Stimulated activated naive CD8-positive, alpha-beta T cell treated with anti-CD3 and anti-CD28 coated beads, Interleukin-15, Interleukin-2, amounts not matched to agents 100 U/mL and 50 U/mL, for 24 hours (primary cell): ENCODE measurements at places on chromosomes 1 and 21.

- no peak for DNase-seq
These were observed 26.8 kb downstream of the SESN2 start for GRCh38 chr1:28286111-28286510.

DNA sequence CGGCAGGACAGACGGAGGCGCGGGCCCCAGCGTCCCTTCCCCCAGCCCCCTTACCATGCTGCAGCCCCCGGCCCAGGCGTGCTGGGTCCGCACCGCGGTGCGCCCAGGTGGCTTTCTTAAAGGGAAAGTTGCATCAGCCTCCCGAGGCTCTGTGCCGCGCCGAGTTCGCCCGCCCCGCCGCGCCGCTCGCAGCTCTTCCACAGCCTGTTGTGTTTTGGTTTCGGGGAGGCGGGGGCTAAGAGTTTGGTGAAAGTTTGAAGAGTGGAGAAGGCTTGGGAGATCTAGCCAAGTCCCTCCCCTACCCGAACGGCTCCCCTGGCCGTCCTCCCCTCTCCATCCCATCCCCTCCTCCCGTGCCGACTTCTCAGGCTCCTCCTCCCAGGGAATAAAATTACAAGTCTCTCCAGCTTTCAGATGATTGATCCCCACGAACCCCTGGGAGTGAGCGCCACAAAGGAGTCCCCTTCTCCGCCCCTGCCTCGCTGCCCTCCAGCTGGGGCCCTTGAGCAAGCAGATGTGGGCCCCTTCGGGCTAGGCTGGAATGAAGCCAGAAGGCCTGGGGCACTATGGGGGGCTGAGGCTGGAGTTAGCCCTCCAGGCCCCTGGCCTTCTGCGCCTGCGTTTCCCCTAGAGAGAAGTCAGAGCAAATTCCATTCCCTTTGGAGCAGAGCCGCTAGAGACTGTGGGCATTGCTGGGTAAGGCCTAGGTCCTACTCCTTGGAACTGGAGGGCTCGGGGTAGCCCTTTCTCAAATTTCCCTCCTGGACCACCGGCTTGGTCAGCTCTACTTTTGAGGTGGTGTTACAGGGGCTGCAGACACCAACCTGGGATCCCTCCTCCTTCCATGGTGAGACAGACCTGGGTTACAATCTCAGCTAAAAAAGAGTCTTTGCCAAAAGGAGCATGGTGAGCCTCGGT, at the start of gene SLC6A9:
Gene SLC6A9, minus strand, starts transcription at position 211 of the 918 bp plus-strand sequence. CDS start 7,185 bp downstream, outside the sequence.
- peak; percentile 51 for DNase-seq

DNA sequence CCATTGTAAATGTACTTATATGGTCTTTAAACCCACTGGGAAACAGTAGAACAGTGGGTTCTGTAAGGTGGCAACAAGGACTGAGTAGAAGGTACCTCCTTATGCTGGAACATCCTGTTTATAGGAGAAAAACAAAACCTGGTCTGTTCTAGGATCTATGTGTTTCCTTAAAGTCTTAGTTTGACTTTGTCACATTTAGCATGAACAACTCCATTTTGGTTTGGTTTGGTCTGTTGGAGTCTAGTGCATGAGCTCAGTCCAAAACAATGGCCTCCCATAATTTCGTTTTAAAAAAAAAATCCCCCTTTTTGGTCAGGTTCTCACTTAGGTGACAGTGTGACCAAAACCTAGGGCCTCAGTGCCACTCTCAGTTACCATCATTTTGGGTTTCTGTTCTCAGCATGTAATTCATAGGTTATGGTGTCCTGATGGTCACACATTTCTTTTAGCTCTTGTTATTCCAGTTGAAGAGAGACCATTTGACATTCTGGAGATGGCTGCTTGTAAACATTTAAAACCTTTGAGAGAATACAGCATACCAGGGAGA, 66.4 kb upstream of the IL12RB2 start:
- no peak for DNase-seq

DNA sequence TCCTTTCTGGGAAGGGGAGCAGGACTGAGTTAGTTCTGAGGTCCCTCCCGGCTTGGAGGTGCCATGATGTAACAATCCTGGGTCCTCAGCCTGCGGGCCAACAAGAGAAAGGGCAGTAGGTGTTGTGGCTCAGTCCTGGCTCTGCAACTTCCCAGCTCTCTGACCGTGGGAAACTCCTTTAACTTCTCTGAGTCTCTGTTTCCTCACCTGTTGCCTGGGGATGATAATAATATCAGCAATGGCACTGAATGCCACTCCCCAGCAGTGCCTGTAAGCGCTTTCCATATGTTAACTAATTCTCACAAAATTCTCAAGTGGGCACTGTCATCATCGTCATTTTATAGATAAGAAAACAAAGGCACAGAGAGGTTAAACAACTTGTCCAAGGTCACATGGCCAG, 2.3 kb downstream of the PADI3 start:
- no peak for DNase-seq

DNA sequence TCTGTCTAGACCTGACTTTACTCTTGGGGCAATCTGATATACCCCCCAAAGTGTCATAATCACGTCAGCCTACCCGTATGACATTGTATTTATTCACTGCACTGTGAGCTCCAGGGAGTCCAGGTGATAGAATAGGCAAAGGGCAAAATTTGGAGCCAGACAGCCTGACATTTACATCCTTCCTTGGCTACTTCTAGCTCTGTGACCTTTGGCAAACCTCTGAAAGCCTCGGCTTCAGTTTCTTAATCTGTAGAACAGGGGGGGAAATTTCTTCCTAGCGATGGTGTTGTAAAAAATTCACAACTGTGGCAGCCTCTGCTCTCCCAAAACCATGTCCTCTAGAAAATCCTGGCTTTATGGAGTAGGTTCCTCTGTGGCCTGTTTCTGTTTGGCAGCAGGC, 240.9 kb downstream of the KIF26B start:
- DNase-seq, result no peak

DNA sequence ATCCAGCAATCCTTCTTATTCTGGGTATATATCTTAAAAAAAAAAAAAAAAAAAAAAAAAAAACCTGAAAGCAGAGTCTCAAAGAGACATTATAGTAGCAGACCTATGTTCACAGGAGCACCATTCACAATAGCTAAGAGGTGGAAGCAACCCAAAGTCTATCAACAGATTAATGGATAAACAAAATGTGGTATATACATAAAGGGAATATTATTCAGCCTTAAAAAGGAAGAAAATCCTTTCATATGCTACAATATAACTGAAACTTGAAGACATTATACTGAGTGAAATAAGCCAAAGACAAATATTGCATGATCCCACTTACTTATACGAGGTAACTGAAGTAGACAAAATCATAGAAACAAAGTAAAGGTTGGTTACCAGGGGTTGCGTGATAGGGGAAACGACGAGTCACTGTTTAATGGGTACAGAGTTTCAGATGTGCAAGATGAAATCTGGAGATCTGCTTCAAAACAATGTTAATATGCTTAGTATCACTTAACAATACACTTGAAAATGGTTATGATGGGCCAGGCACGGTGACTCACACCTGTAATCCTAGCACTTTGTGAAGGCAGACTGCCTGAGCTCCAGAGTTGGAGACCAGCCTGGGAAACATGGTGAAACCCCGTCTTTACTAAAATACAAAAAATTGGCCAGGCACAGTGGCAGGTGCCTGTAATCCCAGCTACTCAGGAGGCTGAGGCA, 29.5 kb downstream of the PIK3R3 start:
- DNase-seq, result no peak

GRCh38 chr1:50265790-50266314, 157.1 kb downstream of the ELAVL4 start:
- DNase-seq, result no peak

- no peak for DNase-seq
These were observed 640.7 kb downstream of the ADGRL2 start for GRCh38 chr1:82441402-82441801.

DNA sequence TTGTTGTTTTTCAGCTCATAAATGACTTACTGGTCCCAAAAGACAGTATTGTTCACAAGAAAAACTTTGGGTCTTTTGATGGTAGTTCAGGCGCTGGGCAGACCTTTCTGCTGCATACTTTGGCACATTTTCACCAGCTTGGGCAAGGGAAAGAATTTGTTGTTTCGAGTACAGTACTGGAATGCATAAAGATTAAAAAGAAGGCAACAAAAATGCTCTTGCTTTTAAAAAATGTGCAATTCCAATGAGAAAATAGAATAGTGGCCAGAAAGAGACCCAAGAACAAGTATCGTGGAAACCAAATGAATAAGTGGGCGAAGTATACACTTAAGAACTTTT, 56.0 kb downstream of the CLIC6 start:
- no peak for DNase-seq

DNA sequence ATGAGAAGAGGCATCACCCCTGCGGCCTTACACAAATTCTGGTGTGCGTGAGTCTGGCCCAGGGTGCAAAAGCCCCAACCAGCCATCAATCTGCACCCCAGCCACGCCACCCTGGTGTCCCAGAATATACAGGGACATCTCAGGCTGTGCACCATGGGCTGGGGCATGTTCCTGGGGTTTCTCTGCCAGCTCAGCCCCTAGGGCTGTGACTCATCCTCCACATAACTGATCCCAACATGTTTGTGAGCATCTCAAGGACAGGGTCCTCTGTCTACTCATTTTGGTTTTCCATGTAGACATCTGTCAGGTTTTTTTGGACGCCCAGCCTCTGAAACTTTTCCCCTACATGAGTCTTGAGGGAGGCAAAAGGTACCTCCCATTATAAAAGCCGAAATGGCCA, 511 bp downstream of the ZNF683 start:
- peak; percentile 28 for DNase-seq

DNA sequence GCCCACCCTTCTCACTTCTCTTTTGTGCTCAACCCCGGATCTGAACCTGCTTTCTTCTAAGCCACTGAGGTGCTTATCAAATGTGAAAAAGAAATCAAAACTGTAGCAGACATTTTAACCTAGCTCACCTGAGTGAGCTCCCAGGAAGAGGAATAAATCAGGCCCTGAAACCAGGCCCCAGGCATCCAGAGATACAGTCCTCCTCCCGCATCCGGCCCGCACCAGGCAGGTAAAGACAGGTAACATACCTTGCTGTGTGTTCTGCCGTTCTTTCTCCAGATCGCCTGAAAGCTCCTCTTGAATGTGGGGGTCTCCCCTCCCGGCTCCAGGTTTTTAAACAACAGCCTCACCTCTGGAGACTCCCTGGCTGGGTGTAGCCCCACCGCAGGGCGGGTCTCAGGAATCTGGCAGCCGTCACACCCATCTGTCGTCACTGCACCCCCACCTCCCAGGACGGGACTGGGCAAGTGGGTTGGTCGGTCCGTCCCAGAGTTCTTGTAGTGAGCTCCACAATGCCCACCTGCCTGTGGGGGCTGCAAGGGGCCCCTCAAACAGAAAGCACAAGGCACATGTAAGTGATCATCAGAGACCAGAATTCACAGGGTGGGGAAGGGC, at the start of gene LAMB3:
Gene LAMB3, minus strand, starts transcription at position 305 of the 615 bp plus-strand sequence. CDS start 1,481 bp downstream, outside the sequence.
- no peak for DNase-seq

GRCh38 chr1:40076895-40077312, 20.1 kb downstream of the PPT1 start:
- DNase-seq, result no peak

DNA sequence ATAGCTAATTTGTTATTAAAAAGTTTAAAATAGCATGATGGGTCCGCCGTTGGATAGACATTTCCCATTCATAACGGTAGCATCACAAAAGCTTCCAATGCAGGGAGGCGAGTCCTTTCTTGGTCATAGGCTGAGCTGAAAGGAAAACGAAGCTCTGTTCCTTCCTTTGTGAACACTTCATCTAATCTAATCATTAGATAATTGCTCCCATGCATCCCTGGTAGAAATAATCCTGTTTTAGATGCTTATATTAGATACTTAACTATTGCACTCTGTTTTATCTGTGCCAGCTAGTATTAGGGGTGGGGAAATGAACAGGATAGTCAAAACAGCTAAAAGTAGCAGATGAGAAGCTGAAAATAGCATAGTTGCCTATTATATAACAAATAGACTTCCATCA, 215.0 kb downstream of the SLC35F3 start:
- no peak for DNase-seq

GRCh38 chr1:31196685-31197084, 43.0 kb downstream of the NKAIN1 start:
- no peak for DNase-seq

GRCh38 chr1:246338546-246338945, 168.5 kb downstream of the SMYD3 start:
- no peak for DNase-seq

GRCh38 chr1:4971666-4972065, 317.3 kb downstream of the AJAP1 start:
- DNase-seq, result no peak

- no peak for DNase-seq
These were observed 183.6 kb upstream of the KIAA0040 start for GRCh38 chr1:175376194-175376593.

GRCh38 chr1:27861436-27861835, 10.9 kb upstream of the THEMIS2 start:
- no peak for DNase-seq

GRCh38 chr21:24785033-24785432, 822.2 kb downstream of the MRPL39 start:
- no peak for DNase-seq

DNA sequence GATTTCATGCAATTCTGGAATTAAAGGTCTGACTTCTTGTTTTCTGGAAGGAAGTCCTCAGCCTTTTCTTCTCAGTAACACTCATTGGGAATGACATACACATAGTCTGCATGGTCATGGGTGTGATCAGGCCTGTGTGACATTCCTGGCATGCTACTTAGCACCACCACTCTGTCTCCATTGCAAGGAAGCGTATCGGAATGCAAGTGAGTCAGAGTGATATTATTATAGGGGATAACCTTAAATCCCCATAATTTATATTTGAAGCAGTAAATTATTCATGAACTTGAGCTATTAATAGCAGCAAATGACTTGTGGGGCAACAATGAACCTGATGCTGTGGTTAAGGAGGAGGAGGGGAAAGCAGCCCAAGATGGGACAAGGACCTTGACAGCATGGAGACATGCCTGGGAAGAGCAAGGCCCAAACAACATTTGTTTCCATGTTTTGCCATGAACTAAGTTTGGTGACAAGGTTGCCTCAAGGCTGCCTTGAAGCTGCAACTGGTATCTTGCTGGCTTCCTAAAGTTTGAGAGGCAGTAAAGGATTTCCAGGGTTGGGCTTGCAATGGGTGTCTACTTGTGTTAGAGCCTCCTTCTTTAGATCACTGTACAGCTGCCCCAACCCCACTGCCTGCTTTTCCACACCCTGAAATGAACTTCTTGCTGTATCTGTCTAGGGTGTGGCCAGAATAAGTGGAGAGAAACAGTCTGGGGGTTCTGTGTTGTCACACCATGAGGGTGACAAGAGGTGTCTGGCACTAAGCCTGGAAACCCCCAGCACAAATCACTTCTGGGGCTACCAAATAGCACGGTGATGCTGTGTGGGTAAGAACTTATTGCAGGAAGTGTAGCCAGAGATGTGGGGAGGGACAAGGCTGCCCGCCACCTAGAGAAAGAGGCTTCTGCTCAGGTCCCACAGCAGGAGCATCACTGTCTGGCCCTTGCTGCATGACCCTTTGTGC, 4.6 kb downstream of the MAB21L3 start:
- no peak for DNase-seq

- DNase-seq, result no peak
These were observed 14.1 kb upstream of the KIAA0040 start for GRCh38 chr1:175206687-175207086.

DNA sequence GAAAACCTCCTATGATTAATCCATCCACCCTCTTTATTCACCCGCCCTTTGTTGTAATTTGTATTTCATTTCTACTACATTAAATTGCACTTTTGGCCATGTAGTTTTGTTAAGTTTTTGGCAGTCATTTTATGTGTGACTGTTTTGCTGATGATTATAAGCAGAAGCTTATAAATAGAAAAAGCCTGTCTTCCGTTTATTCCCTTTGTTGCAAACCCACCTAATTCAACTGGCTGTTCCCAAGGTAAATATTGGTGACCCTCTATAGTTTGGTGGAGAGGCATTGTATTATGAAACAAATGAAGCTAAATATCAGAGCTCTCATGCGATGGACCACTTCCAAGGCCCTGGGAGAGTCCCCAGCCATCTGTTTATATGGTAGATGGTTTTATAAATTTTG, 36.7 kb upstream of the IGSF3 start:
- no peak for DNase-seq

- no peak for DNase-seq
These were observed 27.9 kb downstream of the PRDM15 start for GRCh38 chr21:41851090-41851790.
